ENCODE measurements at places on chromosomes 1 and 21.

DNA sequence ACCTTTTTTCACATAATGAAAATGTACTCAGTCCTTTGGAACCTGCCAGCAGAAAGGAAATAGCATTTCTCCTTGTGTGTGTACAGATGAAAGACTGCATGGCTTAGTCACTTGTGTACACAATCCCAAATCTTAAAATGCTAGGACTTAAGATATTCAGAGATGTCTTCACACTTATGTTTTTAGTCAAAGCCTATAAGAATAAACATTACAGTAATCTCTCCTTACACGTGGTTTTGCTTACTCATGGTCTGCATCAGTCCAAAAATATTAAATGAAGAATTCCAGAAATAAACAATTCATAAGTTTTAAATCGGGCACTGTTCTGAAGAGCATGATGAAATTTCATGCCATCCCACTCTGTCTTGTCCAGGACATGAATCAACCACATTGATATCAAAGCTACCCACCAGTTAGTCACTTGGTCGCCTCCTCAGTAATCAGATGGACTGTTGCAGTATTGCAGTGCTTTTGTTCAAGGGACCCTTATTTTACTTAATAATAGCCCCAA is 75.7 kb upstream of the RRP15 start:
- DNase-seq, result no peak

DNA sequence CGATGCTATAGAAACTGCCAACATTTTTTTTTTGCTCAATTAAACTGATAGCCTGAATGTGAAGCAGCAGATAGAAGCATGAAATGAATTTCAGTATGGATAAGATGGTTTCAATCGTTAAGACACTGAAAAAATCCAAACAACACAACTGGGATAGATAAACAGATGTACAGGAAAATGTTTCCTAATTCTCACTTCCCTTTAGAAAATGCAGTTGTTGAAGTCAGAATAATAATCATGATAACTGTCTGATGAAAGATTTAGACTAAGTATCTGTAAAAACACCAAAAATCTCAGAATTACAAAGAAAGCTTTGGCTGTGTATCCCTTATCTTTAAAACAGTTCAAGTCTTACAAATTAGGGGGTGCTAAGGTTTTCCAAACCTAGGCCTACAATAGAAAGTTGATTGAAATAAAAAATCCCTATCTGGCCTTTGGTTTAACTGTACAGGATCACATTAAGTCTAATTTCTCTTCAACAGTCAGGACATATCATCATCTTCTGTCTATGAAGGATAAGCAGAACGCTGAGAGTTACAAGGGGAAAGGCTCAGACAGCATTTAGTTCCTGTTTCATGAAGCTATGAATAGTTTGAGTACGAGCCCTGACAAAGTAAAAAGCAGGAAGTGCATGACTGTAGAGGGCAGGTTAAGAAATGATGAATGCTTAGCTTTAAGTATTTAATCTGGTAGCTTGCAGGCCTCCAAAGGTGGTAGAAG is 203.2 kb downstream of the APP start:
- no peak for DNase-seq

DNA sequence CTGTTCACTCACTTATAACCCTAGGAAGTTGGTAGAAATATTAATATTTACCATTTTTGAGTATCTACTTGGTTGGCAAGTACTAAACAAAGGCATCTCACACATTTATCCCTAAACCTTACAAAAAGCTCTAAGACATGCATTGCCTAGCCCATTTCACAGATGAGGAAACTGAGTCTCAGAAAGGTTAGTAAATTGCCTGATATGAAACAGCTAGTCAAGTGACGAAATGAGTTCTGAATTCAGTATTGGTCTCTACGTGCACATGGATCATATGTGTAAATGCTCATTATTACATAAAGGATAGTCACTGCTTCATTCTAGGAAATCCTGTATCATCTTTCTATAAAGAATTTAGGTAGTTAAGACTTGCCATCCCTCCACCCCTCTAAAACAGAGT is 105.1 kb downstream of the BARHL2 start:
- no peak for DNase-seq

DNA sequence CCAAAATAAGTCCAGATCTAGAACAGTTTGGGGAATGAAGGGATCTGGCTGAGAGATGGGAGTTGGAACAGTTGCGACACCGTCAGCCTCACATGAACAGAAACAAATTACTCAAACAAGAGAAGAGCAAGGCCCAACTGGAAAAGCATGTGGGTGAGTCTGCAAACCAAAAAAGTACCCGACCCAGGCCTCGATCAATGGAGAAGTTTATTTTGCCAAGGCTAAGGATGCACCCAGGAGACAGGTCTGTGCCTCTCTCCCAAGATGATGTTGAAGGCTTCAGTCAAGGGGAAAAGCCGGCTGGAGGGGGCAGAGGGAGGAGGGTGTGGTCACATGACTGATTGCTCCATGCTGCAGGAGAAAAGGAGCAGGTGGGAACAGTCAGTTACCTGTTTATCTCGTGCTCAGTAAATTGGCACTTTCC is 42.3 kb downstream of the KRTAP10-1 start:
- DNase-seq, result peak; percentile 89

- no peak for DNase-seq
Observed at GRCh38 chr1:203300441-203301330, 4.6 kb upstream of the BTG2 start.

DNA sequence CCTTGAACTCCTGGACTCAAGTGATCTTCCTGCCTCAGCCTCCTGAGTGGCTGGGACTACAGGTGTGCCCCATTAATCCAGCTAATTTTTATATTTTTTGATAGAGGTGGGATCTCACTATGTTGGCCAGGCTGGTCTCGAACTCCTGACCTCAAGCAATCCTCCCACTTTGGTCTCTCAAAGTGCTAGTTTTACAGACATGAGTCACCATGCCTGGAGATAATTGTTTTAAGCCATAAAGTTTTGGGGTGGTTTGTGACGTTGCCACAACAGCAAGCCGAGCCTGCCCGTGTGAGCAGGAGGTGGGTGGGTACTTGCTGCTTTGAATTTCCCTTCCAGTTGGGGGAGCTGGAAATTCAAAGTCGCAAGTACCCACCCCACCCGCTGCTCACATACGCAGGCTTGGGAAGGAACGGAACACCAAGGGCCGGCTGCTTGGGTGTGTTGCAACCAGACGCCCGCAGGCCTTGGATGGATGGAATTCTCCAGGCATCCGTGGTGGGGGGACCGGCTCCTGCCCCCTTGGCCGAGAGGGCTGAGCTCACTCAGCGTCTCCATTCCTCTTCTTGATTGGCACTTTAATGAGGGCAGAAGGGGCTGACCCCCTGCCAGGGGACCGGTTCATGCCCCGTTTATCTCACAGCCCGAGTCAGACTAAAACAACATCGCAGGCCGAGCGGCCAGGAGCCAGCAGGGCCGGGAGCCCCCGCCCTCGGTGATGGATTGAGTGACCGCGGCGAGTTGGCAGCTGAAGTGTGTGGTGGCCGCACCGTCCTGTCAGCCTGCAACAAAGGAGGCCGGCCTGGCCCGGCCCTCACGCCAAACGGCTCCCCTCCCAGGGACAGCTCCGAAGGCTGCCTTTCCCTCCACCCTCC is 78.1 kb downstream of the DHRS3 start:
- DNase-seq, result no peak

DNA sequence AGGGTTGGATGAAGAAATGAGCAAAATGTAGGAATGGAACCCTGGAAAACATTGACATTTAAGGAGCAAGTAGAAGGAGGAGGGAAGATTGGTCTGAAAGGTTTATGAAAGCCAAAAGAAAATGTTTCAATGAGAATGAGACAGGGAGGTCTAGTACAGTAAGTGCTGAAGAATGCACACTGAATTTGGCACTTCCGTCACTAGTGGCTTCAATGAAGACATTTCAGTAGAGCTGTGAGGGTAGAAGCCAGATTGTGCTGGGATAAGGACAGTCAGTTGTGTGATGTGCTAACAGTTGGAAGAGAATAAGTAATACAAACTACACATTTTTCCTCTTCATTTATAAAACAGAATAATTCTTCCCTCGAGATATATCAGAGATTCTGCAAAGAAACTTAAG is 17.1 kb downstream of the THEM4 start:
- no peak for DNase-seq

DNA sequence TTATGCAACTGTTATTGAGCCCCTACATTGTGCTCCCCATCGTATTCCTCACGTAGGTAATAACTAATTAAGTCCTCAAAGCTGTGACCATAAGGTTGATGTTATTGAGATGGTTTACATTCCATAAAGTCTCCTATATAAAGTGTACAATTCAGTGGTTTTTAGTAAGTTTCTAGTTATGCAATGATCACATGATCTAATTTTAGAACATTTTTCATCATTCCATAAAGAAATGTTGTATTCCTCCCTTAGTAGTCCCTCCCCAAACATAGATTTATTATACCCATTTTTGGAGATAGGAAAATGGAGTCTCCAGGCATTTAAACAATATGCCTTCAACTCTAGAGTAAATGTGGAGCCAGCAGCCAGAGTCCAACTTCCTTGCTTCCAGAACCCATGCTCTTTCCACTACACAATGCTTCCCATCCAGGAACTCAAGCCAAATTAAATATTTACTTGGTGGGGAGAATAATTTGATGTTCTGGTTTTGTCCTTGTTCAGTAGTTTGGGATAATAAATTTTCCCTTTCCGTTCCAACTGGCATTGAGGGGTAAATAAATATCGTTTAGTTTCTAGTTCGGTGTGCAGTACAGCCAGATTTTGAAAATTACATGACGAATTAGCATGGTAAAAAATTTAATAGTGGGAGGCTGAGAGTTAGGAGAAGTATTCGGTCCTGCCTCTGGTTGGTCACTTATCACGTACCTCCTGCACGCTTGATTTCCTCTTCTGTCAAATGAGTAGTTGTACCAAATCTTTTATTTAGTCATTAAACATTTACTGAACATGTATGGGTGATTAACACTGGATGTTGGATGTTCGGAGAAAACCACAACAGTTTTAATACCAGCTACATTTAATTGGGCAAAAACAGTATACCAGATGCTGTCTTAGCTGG is 66.3 kb downstream of the CACHD1 start:
- DNase-seq, result peak; percentile 87

GRCh38 chr1:248824301-248824700 is 1.4 kb downstream of the SH3BP5L start:
- no peak for DNase-seq

DNA sequence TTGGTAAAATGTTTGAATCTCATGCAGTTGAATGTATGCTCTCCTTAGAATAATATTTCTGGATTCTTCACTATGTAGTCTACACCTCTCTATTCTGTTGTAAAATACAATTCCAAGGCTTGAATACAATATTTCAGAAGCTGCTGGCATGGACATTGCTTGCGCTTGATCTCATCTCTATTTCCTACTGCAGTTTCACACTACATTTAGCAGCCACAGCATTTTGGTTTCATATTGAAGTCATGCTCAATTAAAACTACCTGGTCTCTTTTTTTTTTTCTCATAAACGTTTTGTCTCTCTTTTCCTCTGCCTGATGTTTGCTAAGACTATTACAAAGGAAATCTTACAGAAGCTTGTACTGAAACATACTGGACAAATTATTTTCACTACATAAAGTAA is 631.0 kb upstream of the TMPRSS15 start:
- no peak for DNase-seq

GRCh38 chr1:31529999-31530684 is 46.2 kb upstream of the TINAGL1 start:
- DNase-seq, result no peak

DNA sequence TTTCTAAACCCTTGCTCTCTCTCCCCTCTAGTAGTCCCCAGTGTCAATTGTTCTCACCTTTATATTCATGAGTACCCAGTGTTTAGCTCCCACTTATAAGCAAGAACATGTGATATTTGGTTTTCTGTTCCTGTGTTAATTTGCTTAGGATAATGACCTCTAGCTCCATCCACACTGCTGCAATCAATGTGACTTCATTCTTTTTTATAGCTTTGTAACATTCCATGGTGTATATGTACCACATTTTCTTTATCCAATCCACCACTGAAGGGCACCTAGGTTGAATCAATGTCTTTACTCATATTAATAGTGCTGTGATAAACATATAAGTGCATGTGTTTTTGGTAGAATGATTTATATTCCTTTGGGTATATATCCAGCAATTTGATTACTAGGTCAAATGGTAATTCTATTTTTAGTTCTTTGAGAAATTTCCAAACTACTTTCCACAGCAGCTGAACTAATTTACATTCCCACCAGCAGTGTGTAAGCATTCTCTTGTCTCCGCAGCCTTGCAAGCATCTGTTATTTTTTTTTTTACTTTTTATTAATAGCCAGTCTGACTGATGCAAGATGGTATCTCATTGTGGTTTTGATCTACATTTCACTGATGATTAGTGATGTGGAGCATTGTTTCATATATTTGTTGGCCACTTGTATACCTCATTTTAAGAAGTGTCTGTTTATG is 277.8 kb downstream of the LTN1 start:
- no peak for DNase-seq

- DNase-seq, result peak; percentile 86
Observed at GRCh38 chr1:232306269-232306961, 323.5 kb downstream of the SIPA1L2 start.

DNA sequence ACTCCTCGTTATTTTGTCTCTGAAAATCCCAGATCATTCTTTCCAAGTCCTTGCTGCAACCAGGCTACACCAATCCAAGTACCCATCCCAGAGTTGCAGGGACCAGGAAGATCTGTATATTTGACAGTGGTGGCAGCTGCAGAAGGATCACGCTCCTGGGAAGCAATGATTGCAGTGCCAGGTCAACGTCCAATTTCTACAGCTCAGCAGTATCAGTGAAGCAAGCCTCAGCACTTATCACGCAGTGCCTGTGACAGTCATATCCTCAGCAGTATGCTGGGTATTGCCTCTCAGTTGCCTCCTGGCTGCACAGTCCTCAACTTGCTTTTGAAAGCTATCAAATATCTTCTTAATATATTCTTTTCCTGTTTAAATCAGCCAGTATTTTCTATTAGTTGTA is 66.7 kb downstream of the BARHL2 start:
- DNase-seq, result no peak

DNA sequence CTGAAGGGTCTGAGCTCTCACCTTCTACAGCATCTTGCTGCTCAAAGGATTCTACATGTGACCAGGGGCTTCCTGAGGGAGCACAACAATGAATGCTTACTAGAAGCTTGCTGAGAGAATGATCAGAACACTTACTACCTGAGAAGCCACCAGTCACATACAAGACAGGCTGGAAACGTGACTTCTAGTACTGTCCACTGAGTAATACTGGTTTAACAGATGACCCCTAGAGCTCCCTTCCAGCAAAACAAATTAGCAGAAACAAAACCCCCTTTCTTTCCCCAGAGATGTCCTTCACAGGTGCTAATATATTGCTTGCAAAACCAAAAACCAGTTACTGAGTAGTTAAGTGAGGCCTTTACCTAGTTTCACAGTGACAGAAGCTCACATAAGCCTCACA is 2.1 kb downstream of the TAF5L start:
- no peak for DNase-seq
